ENCODE measurements at places on chromosomes 3 and 15. TPM values are rescaled to one million over a fixed set of nuclear protein-coding genes. Genes with fewer than 3 reads are reported as not detected.

DNA sequence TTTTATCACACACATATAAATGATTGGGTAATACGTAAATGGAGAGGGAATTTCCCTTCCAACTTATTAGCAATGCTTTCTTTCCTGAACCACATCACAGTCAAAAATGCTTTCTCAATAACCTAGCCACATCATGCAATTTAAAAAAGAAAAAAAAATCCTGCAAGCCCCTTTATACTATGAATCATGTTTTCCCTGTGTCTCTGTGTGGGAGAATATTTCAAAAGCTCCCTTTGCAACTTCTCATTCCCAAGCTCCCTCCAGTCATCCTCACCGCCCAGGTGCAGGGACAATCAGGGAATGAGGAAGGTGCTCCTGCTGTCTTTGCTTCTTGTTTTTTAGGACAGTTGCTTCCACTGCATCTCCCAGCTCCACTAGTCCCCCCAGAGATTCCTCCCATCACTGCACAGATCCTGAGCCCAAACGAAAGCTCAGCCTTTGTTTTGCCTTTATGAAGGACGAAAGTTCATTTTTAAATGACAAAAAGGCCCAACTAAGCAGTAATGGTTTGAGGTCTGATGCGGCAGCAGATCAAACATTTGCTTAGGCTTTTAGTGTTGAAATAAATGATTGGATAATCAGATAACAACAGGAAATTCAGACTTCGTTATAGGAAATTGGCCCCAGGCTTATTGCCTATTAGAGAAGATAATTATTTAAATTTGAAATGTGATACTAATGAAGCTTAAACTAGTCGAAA, 47.8 kb upstream of the ADGRG7 start:
- DNase-seq = no peak

- DNase-seq = no peak
Observed at GRCh38 chr15:42919799-42920518, 619 bp downstream of the TTBK2 start.

DNA sequence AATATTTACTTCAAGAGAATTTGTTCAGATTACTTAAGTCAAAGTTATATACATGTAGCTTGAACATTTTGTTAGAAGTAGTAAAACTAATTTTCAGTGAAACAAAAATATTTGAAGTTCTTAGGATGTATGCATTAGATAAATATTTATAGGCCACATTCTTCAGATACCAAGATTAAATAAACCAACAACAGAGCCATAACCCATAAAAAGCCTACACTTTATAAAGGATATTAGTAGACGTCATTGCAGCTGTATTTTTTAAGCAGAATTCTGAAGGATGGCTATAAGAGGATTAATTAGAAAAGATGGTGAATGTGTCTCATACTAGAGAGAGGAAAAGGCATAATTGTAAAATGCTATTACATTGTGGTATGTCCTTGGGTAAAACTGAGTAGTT, 449.7 kb upstream of the ALCAM start:
- no peak for DNase-seq

GRCh38 chr15:63972801-63973200, 73.5 kb downstream of the DAPK2 start:
- DNase-seq = no peak

- DNase-seq = no peak
Observed at GRCh38 chr3:77288348-77288747, 248.4 kb downstream of the ROBO2 start.

DNA sequence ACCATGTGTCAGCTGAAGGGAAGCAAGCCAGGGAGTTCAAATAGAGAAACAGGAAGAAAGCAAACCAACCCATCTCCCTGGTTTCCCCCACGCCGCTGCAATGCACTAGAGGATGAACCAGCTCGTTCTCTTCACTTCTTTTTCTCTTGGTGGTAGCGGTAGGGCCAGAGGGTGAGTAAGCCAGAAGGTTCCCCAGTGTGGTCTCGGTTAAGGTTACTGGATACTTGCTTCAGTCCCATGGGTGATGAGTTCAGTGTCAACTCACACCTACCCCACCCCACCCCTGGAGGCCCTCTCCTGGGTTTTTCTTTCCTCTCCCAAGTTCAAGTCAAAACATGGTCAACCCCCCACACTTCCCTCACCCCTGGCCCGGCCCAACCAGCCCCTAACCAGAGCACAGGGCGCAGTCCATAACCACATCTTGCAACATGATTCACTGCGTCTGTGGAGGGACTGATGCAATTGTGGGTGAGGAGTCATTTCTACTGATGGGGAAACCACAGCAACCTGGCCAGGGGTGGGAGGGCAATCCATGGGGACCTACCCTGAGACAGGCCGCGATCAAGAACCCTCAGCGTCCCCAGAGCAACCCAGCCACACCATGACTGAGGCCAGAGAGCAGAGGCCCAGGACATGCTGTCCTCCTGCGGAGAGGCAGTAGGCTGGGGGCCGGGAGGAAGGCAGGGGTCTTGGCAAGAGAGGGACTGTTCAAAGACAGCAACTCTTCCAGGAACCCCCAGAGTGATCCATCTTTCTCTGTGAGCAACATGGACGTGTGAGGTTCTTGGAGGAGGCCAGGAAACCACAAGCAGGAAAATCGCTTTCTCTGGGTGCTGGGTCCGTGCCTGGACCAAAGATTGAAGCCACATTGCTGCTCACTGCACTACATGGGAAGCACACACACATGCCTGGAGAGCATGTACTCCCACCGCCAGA, 276.6 kb downstream of the UACA start:
- DNase-seq = no peak

GRCh38 chr15:72358650-72359171, 17.1 kb downstream of the HEXA start:
- no peak for DNase-seq

DNA sequence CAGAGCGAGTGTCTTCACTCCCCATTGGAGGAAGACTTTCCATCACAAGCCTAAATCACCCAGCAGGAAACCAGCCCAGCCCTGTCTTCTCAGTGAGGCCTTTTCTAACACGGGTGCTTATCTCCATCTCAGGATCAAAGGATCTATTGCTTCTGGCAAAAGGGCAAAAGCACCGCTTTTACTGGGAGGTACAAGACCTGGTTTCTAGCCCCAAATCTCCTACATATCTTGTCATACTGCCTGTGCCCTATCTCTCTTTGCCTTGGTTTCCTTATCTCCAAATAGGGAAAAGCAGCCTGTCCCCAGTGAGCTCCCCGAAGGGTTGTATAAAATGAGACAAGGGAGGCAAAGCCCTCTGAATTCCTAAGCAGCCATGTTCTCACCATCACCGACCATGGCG, 5.2 kb downstream of the GLB1 start:
- DNase-seq = no peak

DNA sequence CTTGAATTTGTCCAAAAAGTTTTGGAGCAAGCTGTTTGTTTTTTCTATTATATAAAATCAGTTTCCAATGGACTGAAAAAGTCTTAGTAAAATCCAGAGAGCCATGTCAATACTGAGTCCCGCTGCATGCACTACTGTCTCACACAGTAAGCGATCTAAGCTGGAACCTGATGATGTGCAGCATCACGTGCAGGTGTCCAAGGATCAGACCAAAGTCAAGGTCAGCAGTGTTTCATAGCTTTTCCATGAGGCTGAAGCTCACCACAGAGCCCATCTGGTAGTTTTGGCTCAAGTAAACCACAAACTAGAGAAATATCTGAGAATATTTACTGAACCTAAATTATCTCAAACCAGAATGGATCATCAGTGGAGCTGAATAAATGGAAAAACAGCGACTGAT, 784.0 kb upstream of the SEMA6D start:
- DNase-seq = no peak

GRCh38 chr15:75167588-75168350, 33.9 kb upstream of the C15orf39 start:
- DNase-seq = no peak

DNA sequence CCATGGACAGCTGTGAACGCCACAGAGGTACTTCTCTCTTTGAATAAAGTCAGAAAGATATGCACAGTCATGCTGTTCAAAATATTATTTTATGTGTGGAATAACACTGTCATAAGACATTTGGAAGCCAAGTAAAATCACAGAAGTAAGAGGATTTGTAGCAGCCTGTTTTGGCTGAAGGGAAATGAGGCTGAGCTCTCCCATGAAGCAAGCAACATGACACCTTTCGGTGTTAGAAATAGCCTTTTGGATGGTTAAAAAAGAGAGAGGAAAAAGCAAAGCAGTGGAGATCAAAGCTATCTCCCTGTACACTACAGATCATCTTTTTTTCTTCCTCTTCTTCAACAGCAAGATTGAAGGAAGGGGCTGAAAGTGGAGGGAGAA, 755.3 kb downstream of the ROBO1 start:
- no peak for DNase-seq

GRCh38 chr3:49780080-49780974, 6.0 kb downstream of the IP6K1 start:
- DNase-seq = no peak

DNA sequence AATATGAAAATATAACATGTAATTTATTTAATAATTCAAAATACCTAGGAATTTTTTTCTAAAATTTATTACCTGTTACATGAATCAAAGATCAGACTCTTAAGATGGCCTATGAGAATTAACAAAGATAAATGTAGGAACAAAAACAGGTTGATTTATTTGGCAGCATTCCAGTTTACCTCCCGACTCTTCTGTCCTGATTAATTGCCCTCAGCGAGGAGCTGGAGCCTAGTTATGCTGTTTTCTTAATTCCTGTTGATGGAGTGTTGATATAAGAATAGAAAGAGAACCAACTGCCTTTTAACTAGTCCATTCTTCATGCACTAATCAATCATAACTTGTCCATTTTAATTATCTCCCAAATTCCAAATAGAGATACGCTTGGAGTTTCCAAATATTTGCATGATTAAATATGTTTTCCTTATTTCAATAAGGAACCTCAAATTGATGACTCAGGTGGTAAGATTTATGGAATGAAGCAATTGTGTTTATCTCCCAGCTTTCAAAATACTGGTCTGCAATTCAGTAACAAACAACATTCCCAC, 10.6 kb upstream of the CPB1 start:
- DNase-seq = no peak

- DNase-seq = no peak
Observed at GRCh38 chr3:108183181-108183580, 39.0 kb downstream of the IFT57 start.

- no peak for DNase-seq
Observed at GRCh38 chr15:79071901-79072300, 18.7 kb downstream of the RASGRF1 start.

- DNase-seq = no peak
Observed at GRCh38 chr15:47377465-47377864, 339.8 kb upstream of the SEMA6D start.

GRCh38 chr15:98651036-98651481, 2.7 kb downstream of the IGF1R start:
- DNase-seq = no peak

GRCh38 chr3:122800706-122801237, 5.9 kb downstream of the SLC49A4 start:
- DNase-seq = no peak

DNA sequence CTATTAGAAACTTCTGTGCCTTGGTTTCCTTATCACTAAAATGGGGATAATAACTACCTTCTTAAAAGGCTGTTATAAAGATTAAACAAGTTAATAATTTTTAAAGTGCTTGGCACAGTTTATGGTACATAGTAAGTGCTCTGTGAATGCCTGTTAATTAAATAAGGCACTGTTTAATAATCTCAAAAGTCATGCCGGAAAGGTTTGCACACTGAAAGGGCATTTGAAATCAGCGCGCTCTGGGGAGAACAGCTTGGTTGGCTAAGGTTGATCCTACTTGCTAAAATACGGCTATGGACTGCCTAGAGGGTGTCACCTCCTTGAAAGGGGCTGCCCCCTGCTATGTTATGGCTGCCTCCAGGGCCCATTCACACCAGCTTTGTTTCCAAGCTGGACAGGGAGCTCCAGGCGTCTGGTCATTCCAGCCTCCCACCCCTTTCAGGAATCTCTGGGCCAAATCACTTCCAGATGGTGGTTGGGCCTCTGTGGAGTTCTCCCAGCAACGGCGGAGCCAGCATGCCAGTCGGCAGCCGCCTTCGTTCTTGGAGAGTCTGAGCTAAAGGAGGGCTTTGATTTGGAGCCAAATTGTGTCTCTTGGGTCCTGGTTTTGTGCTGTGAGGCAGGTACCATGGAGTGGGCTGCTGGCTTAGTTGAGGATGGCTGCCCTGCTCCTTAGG, 5.9 kb downstream of the FLNB start:
- DNase-seq = no peak

DNA sequence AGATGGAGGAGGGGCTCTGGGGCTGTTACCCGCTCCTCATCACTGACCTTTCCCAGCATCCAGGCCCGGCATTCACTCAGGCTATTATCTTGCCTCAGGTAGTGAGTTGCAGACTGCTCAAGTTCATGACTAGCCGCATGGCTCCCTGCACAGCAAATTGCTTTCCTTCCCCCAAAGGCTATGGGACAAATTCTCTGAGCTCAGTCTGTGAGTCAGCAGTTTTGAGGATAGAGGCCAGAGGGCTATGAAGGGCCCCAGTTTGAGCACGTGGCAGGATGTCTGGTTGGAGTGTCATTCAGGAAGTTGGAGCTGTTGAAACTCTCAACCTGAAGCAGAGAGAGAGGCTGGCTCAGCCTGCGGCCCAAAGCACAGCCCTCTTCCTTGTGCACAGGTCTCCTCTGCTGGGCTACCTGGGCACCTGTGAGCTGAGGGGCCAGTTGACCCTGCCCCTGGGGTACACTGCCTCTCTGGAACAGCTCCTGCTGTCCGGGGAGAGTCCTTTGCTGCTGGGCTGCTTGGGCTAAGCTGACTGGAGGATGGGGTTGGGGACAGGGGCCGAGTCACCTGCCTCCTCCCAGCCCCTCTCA, 7.9 kb downstream of the FAH start:
- no peak for DNase-seq

GRCh38 chr3:109413049-109413448, 75.7 kb upstream of the DPPA4 start:
- no peak for DNase-seq

GRCh38 chr3:14124223-14124614, 451 bp downstream of the CHCHD4 start:
- no peak for DNase-seq

DNA sequence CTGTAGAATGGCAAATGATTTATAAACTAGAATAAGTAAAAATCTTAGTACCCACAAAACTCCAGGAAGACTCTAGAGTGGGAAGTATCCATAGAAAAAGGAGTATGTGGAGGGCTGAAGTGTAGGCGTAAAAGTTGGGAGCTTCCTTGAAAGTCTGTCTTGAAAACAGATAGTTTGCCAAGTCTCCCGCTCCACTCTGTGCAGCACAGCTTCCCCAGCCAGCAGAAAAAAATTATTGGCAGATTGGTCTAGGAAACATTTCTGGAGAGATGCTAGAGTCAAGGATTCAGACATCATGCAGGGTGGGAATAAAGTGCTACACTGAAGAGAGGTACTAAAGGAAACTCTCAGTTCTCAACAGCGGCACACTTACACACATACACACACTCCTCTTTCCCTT, 53.4 kb upstream of the CD200R1L start:
- no peak for DNase-seq

CMSS1 gene
- 21.4 TPM for total RNA-seq

UBE3A gene
- 71.9 TPM for total RNA-seq

TICRR gene
- 5.2 TPM for total RNA-seq

DYNC1LI1 gene
- 25.3 TPM for total RNA-seq

SCG3 gene
- 1.5 TPM for total RNA-seq

LRRC2 gene
- total RNA-seq = 2.0 TPM
